ENCODE measurements at places on chromosomes 7 and 10.

DNA sequence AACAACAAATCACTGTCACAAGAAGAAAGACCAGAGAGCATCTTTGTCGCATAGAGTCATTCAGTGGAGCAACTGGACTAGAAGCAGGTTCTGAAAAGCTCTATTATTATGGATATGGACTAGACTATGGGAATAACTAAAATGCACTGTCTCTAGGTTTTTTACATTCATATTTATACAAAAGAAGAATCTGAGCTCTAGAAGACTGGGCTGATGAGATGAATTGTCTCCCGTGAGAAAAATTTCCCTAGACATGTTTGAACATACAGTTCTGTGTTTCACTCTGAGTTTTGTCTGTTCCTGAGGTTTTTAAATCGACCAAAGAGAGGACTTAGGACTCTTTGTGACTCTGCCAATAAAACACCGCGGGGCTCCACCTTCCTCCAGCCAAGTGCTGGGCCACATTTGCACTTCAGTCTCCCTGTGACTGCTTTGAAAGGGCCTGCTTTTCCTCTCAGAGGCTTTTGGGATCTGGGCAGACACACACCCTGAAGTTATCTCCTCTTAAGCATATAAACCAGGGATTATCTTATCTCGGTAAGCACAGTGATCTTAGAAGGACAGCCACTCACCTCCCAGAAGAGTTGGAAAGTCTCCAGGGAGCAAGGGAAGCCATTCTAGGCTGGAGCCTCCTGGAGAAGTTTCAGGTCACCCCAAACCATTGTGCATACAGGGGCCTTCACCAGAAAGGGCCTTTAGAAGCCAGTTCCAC, 101.0 kb upstream of the JCAD start:
- DNase-seq = no peak

- DNase-seq = no peak
These were observed 1.9 kb downstream of the COL1A2 start for GRCh38 chr7:94396596-94396995.

GRCh38 chr10:34936061-34936460, 121.0 kb upstream of the PARD3 start:
- no peak for DNase-seq

- no peak for DNase-seq
These were observed 26.2 kb upstream of the REEP3 start for GRCh38 chr10:63494951-63495350.

GRCh38 chr10:73859784-73860491, 14.4 kb downstream of the CAMK2G start:
- no peak for DNase-seq

DNA sequence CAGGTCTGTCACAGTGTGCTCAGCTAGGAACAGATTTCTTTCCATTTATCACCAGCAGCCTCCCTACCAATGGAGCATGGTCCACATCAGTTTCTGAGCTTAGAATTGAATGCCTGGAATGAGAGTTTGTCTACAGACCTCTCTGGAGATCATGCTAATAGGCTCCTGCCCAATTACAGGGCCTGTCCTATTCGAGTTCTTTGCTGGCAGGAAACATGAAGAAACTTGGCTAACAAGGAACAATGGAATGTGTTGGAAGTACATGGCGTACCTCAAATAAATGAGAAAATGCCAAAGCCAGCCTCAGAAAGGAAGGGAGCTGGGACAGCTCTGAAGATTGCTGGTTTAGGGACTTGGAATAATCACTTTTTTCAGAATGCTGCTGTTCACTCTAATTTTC, 186.0 kb upstream of the AKR1E2 start:
- no peak for DNase-seq

DNA sequence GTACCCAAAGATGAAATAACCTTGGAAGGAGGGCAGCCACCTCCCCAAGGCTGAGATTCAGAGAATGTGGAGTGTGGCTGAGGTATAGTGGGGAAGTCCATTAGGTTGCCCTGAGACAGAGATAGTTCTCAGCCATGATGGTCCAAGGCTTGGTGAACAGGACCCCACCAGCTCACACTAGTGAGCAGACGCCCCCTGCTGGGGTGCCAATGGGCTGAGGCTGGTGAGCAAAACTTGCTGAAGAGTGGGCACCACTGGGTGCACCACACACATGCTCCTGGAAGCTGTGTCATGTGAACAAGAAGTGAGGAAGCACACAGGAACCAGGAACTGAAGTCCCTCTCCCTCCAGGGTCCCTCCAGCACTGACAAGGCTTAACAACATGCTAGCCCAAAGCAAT, 8.9 kb downstream of the FBXL13 start:
- peak; percentile 18 for DNase-seq

- DNase-seq = no peak
These were observed 341.4 kb upstream of the PODXL start for GRCh38 chr7:131897790-131898165.

DNA sequence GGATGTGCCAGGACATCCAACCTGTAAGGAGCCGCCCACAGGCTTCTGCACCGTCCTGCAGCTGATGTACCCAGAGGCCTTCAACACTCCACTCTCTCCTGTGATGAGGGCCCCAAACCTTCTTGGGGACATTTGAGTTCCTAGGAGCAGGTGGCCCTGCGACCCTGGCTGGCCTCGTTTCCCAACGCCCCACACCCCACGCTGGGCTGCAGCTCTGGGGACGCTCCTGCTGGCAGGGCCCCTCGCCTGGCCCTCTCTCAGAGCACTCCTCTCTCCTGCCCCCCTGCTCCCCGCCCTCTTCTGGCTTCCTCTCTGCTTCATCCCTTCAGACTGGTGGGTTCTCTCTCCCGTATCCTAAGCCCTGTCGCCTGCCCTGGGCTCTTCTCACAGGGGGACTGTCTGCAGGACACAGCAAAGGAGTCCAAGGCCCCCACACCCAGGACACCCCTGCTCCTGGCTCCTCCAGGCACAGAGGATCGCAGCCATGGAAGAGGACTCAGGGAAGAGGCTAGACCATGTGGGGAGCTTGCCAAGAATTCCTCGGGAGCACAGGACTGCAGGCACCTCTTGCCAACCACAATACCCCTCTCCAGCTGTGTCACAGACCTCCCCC, 541.4 kb downstream of the TCERG1L start:
- no peak for DNase-seq

DNA sequence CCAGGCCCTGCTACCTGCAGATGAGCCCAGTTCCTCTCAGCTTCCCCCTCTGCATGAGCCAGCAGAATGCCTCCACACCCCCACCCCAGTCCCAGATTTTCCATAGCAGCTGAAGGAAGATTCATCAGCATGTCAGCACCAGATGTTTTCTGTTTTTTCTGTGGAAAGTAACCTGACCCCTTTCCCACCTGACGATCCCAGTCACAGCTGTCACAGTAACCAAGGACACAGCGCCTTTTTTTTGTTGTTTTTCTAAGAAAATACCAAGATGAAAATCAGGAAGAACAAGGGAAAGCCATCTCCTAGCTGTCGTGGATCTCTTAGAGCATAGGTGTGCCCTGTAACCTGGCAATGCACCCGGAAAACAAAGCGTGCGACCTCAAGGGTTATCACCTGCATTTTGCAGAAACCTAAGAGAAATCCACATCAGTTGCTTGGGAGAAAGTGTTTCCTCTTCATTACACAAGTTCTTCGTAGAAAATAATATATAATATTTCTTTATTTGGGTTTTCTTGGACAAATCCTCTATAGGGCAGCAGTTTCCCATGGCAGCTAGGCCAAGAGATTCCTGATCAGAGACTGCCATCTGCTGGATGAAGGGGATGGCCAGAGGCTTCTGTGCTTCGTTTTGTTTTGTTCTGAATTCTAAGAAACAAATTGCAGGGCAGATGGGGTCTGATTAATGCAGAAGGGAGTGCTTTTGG, 401.9 kb downstream of the TNS3 start:
- DNase-seq = no peak

- DNase-seq = no peak
These were observed 97.8 kb downstream of the AUTS2 start for GRCh38 chr7:69696054-69696591.

DNA sequence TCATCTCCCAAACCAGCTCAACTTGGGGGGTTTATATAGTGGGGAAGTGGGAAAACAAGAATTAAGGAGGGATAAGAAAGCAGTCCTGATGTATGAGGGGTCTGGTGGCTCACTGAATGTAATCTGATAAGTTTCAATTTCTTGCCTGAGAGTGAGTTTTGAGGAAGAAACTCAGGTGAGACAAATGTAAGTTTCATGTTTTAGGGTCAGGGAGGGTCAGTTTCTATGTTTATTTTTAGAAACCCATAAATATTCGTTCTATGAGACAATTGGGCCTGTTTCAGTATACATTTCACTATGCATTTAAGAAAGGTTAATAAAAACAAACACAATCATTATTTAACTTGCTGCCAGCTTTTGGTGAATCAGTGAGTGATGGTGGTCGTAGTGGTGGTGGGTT, 128.0 kb upstream of the MBL2 start:
- no peak for DNase-seq

GRCh38 chr7:50209461-50210135, 94.9 kb upstream of the IKZF1 start:
- DNase-seq = no peak

GRCh38 chr7:3585826-3586225, 284.8 kb downstream of the SDK1 start:
- no peak for DNase-seq

DNA sequence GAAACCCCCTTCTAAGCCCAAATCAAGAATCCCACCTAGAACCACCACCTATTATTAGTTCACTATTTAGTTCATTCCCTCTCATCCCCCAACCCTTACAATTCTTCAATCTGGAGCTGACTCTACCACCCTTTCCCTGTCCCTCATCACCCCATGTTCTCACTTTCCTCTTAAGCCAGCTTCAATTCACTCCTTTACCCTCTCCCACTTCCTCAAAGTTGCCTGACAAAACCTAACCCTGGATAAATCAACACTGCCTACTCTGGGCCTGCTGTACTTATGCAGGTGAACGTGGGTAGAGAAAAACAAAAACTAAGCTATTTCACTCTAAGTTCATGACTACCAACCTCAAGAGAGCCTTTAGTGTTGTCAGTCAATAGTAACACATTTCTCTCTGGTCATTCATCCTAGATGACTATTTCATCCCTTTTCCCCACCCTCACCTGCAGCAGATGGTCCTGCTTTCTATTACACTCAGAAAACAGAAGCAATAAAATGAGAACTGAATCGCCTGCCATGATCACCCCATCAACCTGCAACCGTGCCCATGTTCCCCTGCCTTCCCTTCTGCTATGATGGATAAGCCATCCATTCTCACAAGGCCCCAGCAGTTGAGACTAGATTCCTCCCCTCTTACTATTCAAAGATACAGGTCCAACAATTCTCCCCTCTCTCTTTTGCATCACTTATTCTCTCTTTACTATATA, 52.6 kb downstream of the ARHGAP21 start:
- no peak for DNase-seq

- DNase-seq = no peak
These were observed 156.4 kb downstream of the FZD1 start for GRCh38 chr7:91420606-91421005.

DNA sequence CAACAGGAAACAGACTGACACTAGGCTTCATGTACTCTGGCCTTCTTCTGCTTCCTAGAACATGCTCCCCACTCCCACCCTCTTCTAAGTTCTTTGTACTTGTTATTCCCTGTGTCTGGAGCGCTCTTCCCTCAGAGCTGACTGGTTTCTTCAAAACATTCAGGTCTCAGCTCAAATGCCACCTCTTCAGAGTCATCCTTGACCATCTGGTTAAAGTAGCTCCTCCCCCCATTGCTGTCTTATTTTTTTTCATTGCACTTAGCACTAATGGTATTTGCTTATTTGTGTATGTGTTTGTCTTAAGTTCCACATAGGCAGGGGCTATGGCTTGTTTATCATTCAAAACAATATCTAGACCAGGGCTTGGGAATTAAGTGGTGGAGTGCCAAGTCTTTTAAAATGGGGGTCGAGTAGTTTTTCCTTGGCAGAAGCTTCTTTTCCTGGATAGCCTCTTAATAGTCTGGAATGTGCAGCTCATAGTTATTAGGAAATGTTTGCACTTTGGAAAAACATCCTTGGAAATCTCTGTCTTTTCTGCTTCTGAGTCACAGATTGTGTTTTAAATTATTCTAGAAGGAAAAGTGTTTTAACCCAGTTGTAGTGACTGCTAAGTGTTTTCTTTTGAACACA, 60.0 kb downstream of the RALA start:
- DNase-seq = no peak

- no peak for DNase-seq
These were observed 81.7 kb downstream of the COL28A1 start for GRCh38 chr7:7454000-7454399.

- DNase-seq = peak; percentile 11
These were observed 72.6 kb downstream of the OSBPL3 start for GRCh38 chr7:24907311-24907886.

DNA sequence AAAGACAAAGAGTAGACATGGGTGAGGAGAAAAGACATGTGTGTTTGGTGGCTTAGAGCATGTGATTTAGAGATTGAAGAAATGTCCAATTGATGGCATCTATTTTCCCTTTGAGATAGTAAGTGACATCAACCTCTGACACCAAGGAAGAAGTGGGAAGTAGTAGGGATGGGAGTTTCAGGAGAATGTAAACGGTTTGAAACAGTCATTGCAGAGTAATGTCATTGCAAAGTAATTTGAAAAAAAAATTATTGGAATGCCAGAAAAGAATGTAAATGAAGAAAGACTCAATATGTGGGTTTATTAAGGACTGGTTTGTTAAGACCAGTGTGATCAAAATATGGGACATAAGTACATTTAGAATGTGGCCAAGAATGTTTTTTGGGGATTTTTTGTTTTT, 26.6 kb downstream of the GNG11 start:
- DNase-seq = no peak

- no peak for DNase-seq
These were observed 116.2 kb downstream of the CDH23 start for GRCh38 chr10:71512761-71513539.

- DNase-seq = no peak
These were observed 82.9 kb downstream of the CFTR start for GRCh38 chr7:117562759-117563158.

GRCh38 chr10:57654856-57655255, 612.8 kb downstream of the IPMK start:
- no peak for DNase-seq

- no peak for DNase-seq
These were observed 368.2 kb upstream of the NPVF start for GRCh38 chr7:25596443-25596842.

GRCh38 chr10:1577373-1577770, 160.0 kb downstream of the ADARB2 start:
- no peak for DNase-seq

- no peak for DNase-seq
These were observed 23.9 kb upstream of the HDAC9 start for GRCh38 chr7:18471476-18472160.

DNA sequence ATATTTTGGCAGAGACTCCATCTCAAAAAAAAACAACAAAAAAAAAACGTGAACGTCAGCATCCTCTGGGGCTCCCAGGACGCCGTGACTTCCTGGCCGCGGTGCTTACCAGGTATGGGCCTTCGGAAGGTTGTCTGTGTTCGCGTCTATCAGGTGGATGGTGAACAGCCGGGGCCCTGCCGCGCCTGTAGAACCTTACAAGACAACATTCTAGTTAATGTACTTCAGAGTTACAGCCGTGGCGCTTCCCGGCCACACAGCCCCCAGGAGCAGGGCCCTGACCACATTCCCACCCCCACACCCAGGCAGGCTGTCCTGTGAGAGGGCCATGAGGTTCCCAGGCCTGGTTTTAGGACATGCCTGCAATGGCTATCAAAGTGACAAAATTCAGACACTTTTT, 111.0 kb downstream of the SMURF1 start:
- DNase-seq = no peak
